Hippocampal formation (tissue), 2 donors: ENCODE measurements at places on chromosomes 11 and 22.

DNA sequence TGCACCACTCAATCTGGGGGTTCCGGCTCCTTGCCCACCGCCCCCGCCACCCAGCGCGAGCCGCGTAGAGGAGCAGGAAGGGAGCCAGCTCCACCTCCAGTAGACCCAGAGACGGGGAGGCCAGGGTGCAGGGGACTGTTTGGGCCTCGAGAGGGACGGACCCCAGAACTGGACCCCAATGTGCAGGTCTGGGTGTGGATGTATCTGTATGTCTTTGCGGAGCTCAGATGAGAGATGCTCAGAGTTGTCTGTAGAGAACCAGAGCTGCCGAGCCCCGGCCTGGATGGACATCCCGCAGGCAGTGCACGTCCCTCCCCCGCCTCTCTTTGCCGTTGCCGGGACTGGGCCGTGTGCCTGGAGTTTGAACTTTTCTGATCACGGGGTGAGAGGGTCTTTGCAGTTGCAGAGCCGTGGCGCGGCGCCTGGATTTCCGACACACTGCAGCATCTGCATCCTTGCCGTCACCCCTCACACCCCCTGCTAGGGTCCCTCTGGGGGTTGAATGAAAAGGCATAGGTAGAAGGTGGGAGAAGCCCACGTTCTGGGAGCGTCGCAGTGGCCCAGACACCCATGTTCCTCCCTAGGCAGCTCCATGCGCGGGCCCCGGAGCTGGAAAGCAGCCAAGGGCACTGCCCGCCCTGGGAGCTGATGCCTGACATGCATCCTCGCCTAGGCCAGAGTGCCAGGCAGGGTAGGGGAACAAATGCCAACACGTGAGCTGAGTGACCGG lies 105.2 kb downstream of the KCNQ1 start:
- no peak for DNase-seq

GRCh38 chr22:36853407-36854099 lies 7.3 kb upstream of the NCF4 start:
- DNase-seq, result no peak

- DNase-seq, result no peak
Measured at GRCh38 chr11:68266936-68267880, 4.6 kb downstream of the C11orf24 start.

- DNase-seq, result no peak
Measured at GRCh38 chr11:1836011-1836945, 1.5 kb downstream of the SYT8 start.

- DNase-seq, result no peak
Measured at GRCh38 chr11:120599816-120600420, 88.4 kb downstream of the GRIK4 start.

DNA sequence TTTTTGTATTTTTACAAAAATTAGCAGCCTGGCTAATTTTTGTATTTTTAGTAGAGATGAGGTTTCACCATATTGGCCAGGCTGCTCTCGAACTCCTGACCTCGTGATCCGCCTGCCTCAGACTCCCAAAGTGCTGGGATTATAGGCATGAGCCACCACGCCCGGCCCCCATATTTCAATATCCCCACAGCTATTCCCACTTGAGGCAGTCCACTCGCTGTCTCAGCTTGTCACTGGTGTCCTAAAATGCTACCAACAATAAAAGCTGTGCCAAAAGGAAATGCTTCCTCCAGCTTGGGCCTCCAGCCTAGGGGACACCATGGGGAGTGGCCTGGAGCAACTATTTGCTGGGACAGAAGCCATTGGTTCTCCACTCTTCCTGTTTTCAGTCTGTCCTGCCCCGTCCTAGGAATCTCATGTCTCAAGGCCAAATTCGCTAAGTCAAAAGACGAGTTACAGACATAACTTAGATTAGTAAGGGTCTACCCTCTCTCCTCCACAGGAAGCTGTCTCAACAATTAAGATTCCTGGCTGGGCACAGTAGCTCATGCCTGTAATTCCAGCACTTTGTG lies 7.3 kb upstream of the SPINDOC start:
- no peak for DNase-seq

GRCh38 chr11:114160894-114161293 lies 101.4 kb downstream of the ZBTB16 start:
- no peak for DNase-seq

DNA sequence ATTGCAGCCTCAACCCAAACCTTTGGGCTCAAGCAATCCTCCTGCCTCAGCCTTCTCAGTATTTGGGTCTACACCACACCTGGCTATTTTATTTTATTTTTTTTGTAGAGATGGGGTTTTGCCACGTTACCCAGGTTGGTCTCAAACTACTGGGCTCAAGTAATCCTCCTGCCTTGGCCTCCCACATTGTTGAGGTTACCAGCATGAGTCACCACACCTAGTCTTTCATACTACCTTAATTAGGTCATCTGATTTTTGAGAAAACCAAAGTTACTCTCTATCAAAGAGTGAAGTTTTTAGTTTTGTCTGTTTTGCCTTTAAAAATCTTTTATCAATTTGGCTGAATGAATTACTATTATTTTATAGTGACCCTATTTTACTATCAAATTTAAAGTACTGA lies 335.6 kb upstream of the LRRC4C start:
- no peak for DNase-seq

- no peak for DNase-seq
Measured at GRCh38 chr22:36010882-36011281, 17.7 kb downstream of the RBFOX2 start.

GRCh38 chr22:31495343-31495742 lies 993 bp upstream of the SFI1 start:
- no peak for DNase-seq
